ENCODE measurements at places on chromosomes 2 and 18.

DNA sequence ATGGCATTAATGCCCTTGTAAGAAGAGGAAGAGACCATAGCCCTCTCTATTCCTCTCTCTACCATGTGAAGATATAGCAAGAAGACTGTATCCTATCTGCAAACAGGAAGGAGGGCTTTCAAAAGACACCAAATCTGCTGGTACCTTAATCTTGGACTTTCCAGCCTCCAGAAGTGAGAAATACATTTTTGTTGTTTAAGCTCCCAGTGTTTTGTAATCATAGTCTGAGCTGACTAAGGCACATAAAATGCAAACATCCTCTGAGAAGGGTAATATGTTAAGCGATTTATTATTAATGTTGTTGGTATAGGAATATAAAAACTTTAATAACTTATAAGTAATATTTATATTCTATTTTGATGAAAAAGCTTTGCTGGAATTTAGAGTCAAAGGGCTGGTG is 559.8 kb downstream of the SUCLG1 start:
- DNase-seq, result no peak

DNA sequence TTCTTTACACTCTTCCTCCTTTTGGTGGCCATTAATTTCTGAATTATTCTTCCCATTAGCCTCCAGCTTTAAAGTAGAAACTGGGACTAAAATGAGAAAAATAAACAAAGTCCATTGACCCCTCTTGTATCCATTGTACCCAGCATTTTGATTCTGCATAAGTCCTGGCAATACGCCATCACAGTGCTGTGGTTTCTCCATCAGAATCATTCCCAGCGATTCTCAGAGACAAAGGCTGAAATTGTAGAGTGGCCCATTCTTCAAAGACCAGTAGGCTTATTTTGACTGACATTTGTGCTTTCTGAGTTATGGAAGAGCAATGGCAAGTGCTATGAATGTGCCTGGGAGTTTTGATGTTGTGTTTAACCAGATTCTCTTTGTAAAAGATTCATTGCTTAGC is 199.3 kb upstream of the GALNT5 start:
- DNase-seq, result no peak

- no peak for DNase-seq
These were observed 42.9 kb downstream of the CABYR start for GRCh38 chr18:24181806-24182205.

DNA sequence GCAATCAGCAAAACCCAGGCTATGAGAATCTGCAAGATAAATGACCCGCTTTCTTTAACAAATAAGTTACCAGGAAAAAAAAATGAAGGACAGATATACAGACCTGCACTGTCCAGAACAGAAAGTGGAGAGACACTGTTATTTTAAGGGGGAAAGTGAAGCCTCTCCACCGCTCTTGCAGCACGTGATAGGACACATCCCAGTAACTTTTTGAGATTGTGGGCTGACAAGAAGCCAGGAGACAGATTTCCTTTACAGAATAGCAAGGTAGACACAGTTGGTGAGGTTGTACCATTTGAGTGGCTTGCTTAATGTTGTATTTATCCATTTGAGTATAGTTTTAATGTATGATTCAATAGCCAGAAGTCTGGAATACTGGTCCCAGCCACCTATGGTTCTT is 13.0 kb downstream of the TMEM169 start:
- DNase-seq, result no peak

GRCh38 chr2:159545085-159545484 is 71.3 kb downstream of the BAZ2B start:
- no peak for DNase-seq

- no peak for DNase-seq
These were observed 73.0 kb upstream of the RAB12 start for GRCh38 chr18:8536231-8536630.

- DNase-seq, result no peak
These were observed 723.2 kb downstream of the DPP10 start for GRCh38 chr2:115165529-115166109.

DNA sequence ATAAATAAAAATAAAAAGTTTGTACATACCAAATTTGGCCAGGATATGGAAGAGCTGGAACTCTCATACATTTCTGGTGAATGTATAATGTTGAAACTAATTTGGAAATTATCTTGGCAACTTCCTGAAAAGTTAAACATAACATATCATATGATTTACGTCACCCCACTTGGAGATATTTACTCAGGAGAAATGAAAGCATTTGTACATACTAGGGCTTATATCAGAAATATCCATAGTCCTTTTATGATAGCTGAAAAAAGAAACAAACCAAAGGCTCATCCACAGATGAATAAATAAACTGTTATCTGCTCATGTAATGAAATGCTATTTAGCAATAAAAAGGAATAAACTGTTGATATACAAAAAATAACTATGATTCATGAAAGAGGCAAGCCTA is 318.2 kb upstream of the NRXN1 start:
- DNase-seq, result no peak
